ENCODE measurements at places on chromosomes 7 and 10.

DNA sequence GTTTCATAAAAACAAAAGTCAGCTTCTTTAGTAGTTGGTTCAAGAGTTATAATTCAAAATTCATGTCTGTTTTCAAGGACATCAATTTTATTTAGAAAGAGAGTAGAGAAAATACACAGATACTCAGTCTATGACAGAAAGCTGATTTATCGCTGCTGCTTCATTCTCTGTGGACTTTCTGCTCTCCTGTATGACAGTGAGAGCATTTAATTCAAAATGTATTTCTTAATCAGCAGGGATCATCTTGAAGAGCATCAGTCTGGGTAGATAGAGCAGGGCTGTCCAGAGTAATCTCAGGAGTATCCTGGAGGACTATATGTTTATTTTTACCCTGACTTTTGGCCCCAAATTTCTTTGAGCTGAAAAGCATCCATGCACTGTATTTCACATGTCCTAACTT is 1676.7 kb downstream of the REEP3 start:
- DNase-seq = no peak

DNA sequence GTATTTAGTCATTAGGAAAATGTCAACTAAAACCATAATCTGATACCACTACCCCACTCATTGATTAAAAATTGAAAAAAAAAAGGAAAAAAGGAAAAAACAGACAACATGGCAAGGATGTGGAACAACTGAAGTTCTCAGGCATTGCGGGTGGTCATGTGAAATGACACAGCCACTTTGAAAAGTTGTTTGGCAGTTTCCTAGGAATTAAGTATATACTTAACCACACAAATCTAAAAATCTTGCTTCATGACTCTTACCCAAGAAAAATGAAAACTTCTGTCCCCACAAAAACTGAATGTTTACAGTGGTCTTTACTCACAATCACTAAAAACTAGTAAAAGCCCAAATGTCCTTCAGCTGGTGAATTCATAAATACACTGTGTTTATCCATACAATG is 254.5 kb downstream of the AHR start:
- no peak for DNase-seq

DNA sequence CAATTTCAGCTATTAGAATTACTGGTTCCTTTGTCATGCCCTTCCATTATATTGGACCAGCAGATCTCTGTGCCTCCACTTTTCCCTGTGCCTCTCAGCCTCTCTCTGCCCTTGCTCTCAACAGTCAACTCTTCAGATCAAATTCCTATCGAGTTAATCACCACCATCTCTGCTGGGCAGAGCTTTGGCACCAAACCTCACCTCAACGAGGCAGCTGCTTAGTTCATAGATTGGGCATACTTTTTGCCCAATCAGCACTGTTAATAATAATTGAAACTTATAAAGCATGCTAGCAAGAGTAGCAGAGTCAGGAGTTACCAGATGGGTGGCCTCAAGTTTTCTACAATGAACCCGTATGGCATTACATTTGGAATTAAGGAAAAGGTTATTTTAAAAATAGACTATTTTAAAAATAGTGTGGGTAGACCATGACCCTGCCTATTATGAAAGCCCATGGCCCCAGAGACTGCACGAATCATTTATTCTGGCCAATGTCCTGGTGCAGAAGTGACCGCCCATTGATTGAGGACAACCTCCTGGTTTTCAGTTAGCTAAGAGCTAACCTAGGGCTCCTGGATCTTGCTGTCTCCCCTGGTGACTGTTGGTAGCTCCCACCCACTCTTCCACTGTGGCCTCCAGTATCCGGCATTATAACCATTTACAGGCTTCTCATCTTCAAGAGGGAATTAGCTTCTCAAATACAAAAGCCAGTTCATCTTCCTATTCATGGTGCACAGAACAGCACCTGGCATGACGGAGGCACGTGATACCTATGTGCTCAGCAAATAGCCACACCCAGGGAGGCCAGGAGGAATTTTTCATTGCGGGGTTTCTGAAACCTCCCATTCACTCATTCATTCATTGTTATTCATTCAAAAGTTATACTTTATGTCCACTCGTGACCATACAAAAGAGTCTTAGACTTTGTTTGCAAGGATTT is 265.4 kb downstream of the INHBA start:
- DNase-seq = no peak

DNA sequence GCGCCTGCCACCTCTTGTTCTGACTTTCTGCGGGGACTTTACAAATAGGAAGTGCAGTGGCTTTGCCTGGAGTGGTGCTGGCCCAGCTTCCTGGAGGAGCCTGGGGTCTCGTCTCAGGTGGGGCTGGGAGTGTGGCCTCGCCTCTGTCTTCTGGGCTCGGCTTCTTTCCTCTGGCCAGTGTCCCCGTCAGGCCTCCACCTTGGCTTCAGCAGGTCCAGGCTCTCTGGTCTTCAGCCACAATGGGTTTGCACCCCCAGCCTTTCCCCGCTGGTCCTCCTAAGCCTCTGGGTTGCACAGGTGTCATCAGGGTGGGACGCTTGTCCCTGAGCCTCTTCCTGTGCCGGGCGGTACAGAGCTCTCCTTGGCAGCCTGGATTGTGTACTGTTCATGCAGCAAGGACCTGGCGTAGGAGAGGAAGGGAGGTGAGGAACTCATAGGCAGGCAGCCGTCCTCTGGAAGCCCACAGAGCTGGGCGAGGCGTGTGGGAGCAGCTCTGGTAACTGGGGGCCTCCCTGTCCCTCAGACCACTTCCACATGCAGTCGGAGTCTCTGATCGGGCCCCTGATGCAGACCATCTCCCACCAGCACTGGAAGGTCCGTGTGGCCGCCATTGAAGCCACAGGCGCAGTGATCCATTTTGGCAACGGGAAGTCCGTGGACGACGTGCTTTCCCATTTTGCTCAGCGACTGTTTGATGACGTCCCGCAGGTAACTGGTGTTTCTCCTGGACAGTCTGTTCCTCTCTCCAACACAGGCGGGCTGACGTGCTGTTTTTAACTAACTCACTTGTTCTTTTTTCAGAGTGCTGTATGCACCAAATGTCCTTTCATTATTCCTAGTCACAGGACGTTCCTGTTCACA is 2.3 kb upstream of the PRKAR1B start:
- no peak for DNase-seq

DNA sequence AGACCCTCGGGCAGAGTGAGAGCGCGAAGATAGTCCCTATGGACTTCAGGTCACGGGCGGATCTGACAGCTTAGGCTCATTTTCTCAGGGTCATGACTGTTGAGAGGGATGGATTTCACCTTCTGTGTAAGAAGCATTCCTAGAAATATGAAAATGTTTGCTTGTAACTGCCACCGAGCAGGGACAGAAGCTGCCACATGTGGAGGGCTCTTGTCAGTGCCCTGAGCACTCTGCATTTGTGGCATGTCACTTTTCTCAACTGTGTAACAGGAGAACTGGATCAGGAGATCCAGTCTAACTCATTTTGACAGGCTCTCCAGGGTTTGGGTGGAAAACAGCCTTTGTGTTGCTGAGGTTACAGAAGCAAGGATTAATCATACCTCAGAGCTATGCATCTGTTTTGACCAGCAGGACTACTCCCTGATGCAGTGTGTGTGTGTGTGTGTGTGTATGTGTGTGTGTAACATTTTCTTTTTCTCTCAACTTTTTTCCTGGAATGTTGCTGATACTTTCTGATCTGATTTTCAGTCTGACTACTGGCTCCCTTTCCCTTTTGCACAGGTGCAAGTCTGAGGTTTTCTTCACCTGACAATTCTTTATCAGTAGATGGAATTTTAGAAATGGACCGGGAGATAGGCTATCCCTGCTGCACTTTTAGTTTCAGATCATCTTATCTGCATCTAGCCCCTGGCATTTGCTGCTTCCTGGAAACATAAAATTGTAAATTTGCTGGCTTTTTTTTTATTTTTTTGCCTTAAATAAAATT is 183.3 kb downstream of the STK31 start:
- DNase-seq = no peak
